ENCODE measurements at places on chromosomes 6 and 20. TPM values are rescaled to one million over a fixed set of nuclear protein-coding genes. Genes with fewer than 3 reads are reported as not detected.

The NUDT3 gene
- 12.6 TPM for polyA plus RNA-seq

The INSM1 gene
- not detected for polyA plus RNA-seq

The PSORS1C2 gene
- 0.17 TPM for polyA plus RNA-seq

The MOXD1 gene
- 220 TPM for polyA plus RNA-seq
